Stimulated activated CD4-positive, alpha-beta T cell treated with anti-CD3 and anti-CD28 coated beads, Interleukin-15, amount 100 ng/mL, for 1 hour (primary cell): ENCODE measurements at places on chromosomes 5 and 9.

DNA sequence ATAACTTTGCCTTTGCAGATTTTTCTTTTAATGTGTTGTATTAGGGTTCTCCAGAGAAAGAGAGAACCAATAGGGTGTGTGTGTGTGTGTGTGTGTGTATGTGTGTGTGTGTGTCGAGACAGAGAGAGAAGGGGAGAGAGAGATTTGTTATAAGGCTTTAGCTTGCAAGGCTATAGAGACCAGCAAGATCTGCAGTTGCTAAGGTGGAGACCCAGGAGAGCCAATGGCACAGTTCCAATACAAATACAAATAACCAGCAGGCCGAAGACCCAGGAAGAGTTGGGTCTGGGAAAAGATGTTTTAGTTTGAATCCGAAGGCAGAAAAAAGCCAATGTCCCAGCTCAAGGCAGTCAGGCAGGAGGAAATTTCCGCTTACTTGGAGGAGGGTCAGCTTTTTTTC, 23.0 kb downstream of the TMOD1 start:
- DNase-seq = no peak

DNA sequence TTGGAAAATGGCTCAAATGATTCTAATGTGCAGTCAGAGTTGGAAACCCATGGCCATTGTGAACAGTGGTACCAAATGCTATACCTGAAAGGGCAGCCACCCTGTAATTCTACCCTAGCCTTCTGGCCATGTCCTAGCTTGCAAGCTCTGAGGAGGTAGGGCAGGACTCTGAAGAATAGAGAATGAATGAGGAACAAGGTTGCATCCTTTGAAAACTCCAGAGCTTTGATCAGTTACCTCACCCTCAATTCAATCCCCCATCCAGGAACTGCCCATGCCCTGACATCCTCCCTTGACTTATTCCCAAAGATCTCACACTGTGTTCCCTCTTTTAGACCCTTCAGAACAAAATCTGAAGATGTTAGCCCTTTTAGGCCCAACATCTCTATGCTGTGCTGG, 17.8 kb upstream of the ERMP1 start:
- DNase-seq = no peak

DNA sequence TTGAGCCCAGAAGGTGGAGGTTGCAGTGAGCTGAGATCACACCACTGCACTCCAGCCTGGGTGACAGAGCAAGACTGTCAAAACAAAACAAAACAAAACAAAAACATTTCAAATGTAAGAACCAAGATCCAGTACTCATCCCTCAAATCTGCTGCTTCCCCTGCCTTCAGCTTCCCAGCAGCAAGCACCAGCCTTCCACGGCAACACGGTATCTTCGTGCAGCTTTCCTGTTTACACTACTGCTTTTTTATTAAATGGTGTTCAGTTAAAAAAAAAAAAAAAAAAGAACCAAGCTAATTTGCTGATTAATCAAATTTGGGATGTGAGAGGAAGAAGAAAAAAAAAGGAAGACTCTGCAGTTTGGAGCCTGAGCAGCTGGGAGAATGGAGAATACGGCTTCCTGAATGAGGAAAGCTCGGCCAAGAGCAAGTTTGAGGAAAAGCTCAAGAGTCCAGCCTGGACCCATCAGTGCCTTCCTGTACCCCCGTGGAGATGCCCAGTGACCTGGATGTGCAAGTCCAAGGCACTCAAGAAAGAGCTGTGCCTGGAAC, 28.0 kb upstream of the SLC2A8 start:
- DNase-seq = no peak

DNA sequence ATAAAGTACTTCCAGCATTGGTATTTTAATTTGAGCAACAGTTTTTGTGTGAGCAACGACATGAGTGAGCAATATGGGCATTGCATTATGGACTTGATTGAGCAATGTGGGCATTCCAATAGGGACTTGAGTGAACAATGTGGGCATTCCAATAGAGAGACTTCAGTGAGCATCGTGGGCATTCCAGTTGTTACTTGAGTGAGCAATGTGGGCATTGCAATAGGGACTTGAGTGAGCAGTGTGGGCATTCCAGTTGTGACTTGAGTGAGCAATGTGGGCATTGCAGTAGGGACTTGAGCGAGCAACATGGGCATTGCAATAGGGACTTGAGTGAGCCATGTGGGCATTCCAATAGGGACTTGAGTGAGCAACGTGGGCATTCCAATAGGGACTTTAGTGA, 52.2 kb downstream of the ZCCHC7 start:
- DNase-seq = no peak

- DNase-seq = no peak
These were observed 140.3 kb upstream of the FER start for GRCh38 chr5:108607421-108607820.

- DNase-seq = no peak
These were observed at the start of gene LOX for GRCh38 chr5:122078116-122079110. LOX (minus strand) TSS chr5:122078259; CDS start chr5:122077985, 274 bp downstream.

- DNase-seq = no peak
These were observed 6.2 kb downstream of the MYORG start for GRCh38 chr9:34370335-34370969.

GRCh38 chr9:35972093-35972492, 14.1 kb upstream of the OR2S2 start:
- DNase-seq = no peak

DNA sequence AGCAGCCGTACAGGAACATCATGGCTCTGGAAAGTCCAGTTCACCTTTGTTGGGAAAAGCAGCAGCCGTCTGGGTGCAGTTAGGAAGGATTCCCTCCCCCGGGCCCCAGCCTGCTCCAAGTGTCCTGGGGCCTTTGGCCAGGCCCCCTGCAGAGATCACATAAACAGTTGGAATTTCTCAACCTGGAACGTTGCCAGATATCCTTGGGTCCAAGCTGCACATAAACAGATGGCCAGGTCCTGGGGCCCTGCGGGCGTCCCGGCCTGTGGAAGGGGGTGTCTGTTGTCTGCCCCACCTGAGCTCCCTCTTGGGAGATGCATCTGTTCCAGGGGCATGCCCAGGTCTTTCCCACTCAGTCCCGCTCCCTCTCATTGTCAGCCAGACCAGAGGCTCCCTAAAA, 92.7 kb downstream of the COL5A1 start:
- no peak for DNase-seq

GRCh38 chr9:133125941-133126696, 5.1 kb upstream of the RALGDS start:
- no peak for DNase-seq

DNA sequence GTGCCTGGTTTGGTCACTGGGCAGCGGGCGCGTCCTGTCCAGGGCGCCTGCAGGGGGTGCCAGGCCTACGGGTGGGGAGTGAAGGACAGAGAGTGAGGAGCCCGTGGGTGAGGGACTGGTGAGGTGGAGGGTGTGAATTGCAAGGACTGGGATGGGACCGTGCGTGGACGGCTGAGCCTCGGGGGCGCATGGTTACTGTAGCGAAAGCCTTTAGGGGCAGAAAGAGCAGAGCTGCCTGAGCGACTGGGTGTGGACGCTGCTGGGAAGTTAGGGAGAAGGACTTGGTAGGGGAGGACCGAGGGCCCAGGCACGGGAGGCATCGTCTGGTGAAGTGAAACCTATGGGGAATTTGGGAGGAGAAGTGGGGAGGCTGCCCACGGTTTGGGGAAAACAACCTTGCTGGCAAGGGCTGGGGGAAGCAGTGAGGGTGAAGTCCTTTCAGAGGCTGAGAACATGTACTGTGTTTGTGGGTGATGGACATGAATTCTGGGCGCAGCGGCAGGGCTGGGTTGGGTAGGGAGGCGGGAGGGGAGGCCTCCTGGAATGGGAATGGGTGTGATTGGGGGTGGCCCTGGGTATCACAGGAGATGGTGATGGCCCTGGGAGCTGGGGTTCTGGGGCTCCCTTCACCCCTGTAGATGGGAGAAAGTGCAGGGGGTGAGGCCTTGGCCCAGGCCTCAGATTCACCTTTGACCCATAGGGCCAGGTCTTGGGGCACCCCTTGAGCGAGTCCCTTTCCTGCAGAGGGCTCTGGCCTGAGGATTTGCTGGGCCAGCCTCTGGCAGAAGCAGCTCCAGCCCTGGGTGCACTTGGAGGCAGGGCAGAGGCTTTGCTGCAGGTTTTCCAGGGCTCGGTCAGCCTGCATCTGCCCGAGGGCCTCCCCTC, 1.7 kb upstream of the TOR4A start:
- no peak for DNase-seq

- DNase-seq = no peak
These were observed 15.6 kb upstream of the ACSL6 start for GRCh38 chr5:132027027-132027426.

GRCh38 chr5:151139646-151140045, 17.9 kb downstream of the ANXA6 start:
- DNase-seq = no peak

- no peak for DNase-seq
These were observed 88.6 kb upstream of the FBN2 start for GRCh38 chr5:128626536-128627090.

- DNase-seq = no peak
These were observed 312.3 kb upstream of the RIOK2 start for GRCh38 chr5:97495301-97495700.

GRCh38 chr5:177373806-177374205, 10.4 kb upstream of the SLC34A1 start:
- DNase-seq = no peak

DNA sequence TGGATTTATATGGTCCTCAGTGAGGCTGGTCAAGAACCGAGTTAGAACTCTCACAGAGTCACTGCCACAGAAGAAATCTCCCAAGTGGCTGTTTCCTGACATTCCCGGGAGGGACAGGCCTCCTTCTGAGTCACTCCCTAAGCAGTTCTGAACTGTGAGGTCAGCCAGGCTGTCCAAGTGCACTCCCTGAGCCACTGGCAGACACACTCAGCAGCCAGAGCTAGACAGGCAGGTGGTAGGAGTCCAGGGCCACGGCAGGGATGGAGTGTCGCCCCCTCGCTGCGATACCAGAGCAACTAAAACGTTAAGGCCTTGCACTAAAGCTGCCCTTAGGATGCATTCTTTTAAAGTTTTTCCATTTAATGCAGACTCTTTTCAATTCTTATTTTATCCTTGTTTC, 3.4 kb downstream of the IL4 start:
- no peak for DNase-seq

GRCh38 chr5:58761407-58761806, 178.5 kb downstream of the RAB3C start:
- no peak for DNase-seq

GRCh38 chr9:131039129-131039954, 30.4 kb downstream of the LAMC3 start:
- DNase-seq = no peak

DNA sequence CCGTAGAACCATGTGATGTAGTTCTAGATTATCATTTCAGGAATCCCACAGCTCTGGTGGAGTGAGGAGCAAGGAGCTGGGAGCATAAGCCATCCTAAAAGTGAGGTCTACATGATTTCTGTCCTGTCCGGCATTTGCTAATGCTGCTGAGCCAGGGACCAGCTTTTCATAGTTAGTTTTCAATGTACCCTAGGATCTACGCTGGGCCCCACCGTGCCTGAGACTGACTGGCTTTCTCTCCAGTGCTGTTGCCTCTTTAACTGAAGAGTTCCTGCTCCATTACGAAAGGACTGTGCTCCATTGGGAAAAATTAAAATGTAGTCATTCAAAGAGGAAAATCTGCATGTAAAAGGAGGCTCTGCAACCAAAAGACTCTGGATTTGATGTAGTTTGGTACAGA, 634.8 kb downstream of the DMRTA1 start:
- no peak for DNase-seq

DNA sequence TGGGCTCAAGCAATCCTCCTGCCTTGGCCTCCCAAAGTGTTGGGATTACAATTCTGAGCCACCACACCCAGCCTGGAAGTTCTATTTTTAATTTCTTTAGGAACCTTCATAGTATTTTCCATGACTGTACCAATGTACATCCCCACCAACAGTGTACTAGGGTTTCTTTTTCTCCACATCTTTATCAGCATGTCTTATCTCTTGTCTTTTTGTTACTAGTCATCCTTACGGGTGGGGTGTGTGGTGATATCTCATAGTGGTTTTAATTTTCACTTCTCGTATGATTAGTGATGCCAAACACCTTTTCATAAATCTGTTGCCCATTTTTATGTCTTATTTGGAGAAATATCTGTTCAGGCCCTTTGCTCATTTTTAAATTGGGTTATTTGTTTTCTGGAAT, 123.0 kb upstream of the MEF2C start:
- DNase-seq = no peak

DNA sequence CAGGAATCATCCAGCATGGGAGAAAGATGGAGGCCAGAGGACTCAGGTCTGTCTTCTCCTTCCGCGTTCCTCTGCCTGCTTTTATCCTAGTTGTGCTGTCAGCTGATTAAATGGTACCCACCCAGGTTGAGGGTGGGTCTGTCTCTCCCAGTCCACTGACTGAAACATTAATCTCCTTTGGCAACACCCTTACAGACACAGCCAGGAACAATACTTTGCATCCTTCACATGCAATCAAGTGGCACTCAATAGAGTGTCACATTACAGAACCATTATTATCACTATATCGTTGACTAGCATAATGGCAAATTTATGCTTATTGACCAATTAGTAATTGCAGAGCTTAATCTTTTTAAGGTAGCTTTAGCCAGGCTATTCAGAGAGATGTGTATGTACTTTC, 64.8 kb downstream of the UNC13B start:
- no peak for DNase-seq

GRCh38 chr9:133207540-133208170, 1.4 kb downstream of the OBP2B start:
- no peak for DNase-seq

GRCh38 chr9:127128341-127129072, 6.1 kb upstream of the ANGPTL2 start:
- no peak for DNase-seq

GRCh38 chr9:129894120-129894823, 59.0 kb downstream of the USP20 start:
- no peak for DNase-seq

GRCh38 chr5:74356009-74356695, 284.4 kb downstream of the ENC1 start:
- DNase-seq = no peak

DNA sequence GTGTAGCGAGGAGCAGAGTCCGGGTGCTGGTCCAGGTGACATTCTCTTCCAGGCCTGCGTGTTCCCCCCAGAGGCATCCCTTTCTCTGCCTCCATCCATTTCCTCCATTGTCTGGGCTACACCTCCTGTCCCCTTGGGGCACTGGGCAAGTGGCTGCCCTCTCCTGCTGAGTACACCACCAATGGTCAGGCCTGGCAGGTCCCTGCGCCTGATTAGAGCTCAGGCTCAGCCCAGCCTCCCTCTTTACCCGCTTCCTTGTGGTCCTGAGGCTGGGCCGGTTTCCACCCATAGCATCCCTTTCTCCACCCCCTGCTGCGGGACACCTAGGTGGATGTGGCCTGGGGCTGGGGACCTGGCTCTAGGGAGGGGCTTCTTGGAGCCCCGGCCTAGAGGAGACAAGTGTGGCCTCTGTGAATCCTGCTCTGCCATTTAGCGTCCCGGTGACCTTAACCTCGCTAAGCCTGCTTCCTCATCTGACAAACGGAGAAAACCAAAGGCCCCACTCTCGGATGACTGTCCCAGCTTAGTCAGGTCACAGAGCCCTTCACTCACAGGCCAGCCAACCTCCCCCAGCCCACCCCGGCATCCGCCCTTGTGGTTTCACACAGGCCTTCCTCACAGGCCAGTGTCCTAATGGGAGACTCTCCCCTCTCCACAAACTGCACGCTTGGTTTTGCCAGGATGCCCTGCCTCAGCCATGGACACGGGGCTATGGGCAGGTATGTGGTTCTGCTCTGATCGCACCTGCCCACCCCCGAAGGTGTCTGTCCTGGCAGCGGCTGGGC, 12.9 kb downstream of the DOLPP1 start:
- DNase-seq = no peak

GRCh38 chr9:107154291-107154690, 128.8 kb upstream of the RAD23B start:
- no peak for DNase-seq

- DNase-seq = no peak
These were observed 18.8 kb downstream of the GLE1 start for GRCh38 chr9:128523199-128523925.

GRCh38 chr5:16081376-16081955, 98.1 kb downstream of the MARCHF11 start:
- DNase-seq = no peak
